Glutamatergic neuron (in vitro differentiated cells): ENCODE measurements at places on chromosomes 12 and 14. TPM values are rescaled to one million over a fixed set of nuclear protein-coding genes. Genes with fewer than 3 reads are reported as not detected.

GRCh38 chr12:128973883-128974681 lies 120.8 kb downstream of the GLT1D1 start:
- no peak for DNase-seq

The NPFF gene
- not detected for total RNA-seq

DNA sequence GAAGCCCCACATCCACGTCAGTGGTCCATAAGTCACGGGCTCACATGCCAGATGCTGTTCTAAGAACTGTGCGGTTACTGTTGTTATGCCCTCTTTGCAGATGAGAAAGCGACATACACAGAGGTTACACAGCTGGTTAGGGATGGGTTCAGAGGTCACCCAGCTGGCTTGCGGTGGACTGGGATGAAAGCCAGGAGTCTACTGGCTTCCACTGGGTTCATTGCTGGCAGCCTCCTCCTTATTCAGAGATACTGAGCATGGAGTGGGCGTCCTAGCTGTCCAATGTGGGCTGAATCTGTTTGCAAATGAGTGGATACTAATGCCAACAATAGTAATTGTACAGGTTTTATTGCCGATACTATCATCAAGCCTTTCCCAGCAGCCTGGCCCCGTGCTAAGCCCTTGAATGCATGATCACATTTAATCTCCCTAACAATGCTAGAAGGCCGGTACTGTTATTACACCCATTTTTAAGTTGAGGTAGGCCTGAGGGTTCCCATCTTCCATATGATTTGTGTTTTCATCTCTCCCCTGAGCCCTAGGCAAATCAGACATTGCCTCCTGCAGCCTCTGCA lies 129.1 kb downstream of the PLXNC1 start:
- DNase-seq: no peak

DNA sequence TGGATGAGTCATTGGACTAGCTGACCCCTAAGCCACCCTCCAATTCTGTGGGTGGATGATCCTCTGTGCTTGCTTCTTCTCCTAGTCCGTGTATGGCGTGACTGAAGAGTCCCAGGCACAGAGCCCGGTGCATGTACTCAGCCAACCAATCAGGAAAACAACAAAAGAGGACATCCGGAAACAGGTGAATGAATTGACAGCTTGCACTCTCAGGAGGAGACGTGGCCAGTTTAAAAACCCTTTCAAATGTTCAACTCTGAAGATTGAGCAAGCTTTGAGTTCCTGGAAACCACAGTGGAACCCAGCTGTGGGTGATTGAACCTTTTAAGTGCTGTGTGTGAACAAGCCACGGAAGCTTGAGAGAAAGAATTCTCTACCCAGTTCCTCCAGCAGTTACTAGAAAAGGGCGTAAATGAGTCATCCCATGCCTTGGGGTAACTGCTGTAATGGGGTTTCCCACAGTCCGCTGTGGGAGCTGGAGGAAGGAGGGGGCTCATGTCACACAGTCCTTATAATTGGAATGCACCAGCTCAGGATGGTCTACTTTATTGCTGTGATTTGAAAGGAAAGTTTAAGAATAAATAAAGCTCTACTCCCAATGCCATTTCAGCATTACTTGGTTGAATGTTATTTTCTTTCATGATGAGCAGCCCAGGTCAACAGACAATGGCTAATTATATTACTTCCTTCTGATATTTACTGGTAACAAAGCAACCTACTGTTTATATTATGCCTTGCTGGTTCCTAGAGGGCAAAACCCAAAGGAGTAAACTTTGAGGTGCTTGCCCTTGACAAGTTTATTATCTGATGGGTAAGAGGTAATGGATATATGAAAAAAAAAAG lies 417.0 kb downstream of the DPF3 start:
- DNase-seq: no peak

DNA sequence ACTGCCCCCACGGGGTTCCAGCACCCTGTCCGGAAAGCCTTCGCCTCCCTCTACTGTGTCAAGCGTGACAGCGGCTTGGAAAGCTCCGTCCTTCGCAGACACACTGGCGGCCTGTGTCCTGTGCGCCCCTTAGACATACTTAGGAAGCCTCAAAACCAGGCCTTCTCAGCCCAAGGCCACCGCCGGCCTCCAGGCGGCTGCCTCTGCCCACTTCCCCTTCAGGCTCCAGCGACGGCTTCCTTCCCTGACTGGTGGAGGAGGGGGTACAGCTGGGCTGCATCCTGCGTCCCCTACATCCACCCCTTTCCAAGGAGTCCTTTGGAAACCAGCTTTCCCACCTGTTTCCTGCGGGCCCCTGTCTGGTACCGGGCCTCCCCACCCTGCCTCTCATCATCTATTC lies 2.5 kb upstream of the CACNA2D4 start:
- DNase-seq: no peak

- DNase-seq: no peak
These were observed 206.5 kb downstream of the CALM1 start for GRCh38 chr14:90603336-90603735.

The SLC6A13 gene
- 0.91 TPM for total RNA-seq

DNA sequence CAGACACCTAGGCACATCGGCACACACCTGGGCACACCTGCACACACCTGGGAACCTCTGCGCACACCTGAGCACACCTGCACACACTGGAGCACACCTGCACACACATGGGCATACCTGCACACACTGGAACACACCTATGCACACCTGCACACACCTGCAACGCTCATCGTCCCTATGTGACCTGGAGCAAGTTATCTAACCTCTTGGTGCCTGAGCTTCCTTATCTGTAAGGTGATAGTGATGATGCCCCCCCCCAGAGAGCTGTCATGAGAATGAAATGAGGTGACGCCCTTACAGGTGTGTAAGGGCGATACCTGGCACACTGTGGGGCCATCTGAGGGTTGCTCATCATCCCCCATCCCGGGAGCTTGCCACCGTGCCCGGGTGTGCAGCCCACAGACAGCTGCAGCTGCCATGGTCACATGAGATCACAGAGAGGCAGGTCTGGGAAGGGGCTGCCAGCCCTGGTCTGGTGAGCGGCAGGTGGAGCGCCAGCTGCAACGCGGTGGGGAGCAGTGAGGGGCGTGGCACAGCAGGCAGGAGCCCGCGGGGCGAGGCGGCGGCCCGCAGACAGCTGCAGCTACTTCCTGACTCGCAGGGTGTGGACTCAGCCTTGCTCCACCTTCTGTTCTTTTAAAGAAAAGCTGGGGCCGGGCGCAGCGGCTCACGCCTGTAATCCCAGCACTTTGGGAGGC lies 59.9 kb upstream of the FBRSL1 start:
- DNase-seq: peak; percentile 80

DNA sequence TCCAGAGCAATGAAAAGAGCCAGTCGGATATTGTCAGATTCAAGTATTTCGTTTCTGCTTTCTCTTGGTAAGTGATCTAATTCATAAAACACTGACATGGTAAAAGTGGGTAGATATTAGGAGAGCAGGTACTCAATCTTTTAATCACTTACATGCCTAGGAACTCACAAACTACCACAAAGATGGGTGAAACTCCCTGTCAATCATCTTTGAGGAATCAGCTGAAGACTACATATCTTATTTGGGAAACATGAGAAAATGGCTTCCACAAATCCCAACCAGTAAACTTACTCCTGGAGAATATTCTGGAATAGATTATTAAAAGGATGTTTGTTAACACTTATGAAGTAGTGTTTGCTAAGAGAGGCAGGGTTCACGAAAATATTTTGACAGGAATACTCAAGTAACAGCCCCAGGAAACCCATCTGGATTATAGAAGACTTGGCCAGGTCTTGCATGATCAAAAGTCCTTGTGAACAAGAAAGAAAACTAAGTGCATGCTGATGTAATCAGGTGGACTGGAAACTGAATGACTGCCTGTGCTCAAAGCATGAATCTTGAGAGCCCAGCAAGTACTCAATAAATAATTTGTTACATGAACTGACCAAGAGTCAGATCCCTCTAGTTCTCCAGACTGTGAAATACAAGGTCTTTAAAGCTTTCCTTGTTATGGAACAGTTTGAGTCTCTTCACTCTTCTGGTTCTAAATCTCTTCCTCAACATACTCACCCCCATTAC lies 15.5 kb downstream of the CNIH1 start:
- no peak for DNase-seq

DNA sequence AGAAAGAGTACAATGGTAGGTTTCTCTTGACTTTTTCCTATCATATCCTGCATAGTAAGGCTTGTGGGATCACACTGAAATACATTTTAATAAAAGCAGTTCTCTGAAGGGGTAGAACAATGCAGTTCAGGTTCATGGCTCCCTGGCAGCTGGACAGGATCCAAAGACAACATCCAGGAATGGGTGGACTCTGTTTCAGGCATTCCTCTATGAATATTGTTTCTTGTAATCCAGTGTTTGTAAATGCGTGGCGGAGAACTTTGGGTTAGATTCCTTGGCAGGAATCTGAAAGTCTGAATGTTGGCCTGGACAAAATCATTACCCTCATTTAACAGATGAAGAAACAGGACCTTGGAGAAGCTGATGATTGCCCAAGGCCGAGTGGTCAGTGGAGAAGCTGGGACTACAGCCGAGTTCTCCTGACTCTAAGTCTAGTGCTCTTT lies 43.5 kb downstream of the SYNE2 start:
- no peak for DNase-seq

The ASIC1 gene
- total RNA-seq: 451 TPM

GRCh38 chr12:4829793-4830162 lies 79.9 kb upstream of the KCNA1 start:
- DNase-seq: peak; percentile 72

DNA sequence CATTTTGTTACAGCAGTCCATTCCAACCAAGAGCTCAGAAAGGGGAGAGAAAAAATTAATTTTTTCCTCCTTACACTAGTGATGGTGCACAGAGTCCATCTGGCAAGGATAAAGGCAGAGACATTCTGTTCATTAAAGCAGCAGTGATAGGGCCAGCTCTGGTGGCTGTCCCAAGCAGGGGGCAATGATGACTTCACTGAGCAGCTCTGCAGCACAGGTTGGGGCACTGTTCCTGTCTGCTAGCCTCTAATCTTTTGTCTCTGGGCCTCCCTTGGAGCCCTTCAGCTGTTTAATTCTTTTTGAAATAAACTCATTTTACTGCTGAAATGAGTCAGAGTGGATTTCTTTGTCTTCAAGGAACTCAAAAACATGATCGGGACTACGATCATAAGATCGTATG lies 200.9 kb upstream of the PLXNC1 start:
- no peak for DNase-seq

- no peak for DNase-seq
These were observed 6.3 kb downstream of the TESC start for GRCh38 chr12:117092886-117093285.

GRCh38 chr12:5900533-5901205 lies 44.4 kb downstream of the ANO2 start:
- DNase-seq: no peak

DNA sequence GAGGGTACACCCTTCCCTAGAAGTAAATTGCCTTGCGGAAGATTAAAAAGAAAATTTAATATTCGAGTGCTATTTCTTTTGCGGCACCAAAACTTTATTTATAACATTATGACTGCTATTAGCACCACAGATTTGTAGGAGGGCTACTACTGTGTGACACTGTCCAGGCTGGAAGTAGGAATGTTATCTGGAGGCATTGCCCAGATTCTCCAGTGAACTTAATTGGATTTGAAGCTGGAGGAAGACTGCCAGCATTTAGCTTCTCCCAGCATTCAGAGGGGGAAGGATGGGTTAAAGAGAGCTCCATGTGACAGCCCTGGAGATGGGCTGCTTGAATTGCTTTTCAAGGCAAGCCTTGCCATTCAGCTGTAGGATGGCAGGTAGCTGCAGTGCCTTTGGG lies 107.0 kb upstream of the RBM19 start:
- no peak for DNase-seq

The CCDC175 gene
- not detected for total RNA-seq

GRCh38 chr14:68771631-68772030 lies 21.2 kb downstream of the ZFP36L1 start:
- DNase-seq: peak; percentile 3

The TMEM30B gene
- not detected for total RNA-seq

DNA sequence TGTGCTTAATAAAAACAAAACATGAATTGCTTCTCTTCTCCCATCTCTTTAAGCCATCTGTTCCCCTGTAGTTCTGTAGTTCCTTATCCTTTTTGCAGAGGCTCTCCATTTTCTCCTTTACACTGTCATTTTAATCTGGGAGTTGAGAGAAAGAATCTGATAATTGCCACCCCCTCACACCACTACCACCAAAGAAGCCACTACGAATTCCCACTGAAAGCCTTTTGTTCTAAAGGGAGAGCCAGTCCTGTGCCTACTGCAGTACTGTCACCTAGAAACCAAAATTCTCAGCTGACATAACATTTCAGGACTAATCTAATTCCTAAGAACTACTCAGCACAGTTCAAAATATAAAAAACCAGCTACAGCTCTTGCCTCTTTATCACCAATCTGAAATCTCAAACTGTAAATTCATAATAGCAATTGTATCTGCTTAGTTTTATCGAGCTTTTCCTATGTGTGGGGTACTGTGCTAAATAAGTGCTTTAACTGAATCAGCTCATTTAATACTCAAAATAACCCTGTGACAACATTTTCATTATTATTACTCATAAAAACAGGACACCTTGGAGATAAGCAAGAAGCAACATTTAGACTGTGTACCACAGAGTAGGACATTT lies 72.4 kb downstream of the SPPL3 start:
- DNase-seq: no peak

DNA sequence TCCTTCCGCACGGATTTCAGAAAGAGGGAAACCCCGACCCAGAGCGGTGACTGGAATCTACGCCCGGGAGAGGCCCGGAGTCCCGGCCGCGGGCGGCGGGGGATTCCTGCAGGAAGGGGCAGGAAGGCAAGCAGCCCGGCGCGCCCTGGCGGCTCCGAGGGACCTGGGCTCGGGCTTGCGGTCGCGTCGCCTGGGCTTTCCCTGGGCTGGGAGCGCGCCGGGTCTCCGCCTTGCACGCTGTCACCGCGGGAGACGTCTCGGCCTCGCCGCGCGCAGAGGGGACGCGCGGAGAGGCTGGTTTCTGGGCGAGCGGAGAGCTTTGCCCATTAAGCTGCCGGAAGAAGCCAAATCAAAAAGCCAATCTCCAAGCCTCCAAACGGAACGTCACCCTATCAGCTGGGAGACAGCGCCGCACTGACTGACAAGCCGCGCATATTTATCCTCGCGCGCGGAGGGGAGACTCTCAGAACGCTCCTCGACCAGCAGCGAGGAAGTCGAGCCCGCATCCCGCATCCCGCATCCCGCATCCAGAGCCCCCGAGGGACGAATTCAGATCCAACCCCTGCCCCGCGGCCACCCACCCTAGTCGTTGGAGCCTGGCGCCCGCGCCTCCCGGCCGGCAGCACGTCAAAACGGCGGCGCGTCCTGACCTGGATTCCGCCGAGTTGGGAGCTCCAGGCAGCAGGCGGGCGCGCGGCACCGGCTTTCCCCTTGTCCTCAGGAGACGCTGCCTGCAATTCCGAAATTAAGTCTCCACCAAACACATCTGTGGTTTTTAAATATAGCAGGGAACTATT lies at the start of gene SLC8A3:
TSS of gene SLC8A3 (minus strand) at position 293 of the 797 bp plus-strand sequence. CDS start 20,529 bp downstream, outside the sequence.
- DNase-seq: peak; percentile 79

- DNase-seq: no peak
These were observed 19.4 kb downstream of the LDHB start for GRCh38 chr12:21638054-21638891.

- DNase-seq: no peak
These were observed 17.1 kb upstream of the OR4K17 start for GRCh38 chr14:20093442-20093841.
